ENCODE measurements at places on chromosomes 1 and 21.

DNA sequence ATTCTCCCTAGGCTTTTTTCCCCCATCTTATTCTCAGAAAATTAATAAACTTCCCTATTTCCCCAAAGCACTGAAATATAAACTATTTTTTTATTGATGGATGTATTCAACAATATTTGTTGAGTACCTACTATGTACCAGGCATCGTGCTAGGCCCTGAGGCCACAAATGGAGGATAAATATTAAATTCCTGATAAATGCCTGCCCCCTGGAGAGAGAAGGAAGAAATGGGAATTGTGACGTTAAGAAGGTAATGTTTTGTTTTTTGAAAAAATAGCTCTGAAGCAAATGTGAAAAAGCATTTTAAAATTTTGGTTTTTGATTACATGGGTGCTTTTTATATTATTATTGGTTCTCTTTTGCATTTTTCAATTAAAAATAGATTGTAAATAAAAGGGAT, 60.5 kb upstream of the DPT start:
- DNase-seq: no peak

- DNase-seq: no peak
Measured at GRCh38 chr1:178496410-178497135, at the start of gene CLEC20A. TSS of gene CLEC20A (minus strand) at chr1:178496964. CDS start at chr1:178496939, 25 bp downstream.

DNA sequence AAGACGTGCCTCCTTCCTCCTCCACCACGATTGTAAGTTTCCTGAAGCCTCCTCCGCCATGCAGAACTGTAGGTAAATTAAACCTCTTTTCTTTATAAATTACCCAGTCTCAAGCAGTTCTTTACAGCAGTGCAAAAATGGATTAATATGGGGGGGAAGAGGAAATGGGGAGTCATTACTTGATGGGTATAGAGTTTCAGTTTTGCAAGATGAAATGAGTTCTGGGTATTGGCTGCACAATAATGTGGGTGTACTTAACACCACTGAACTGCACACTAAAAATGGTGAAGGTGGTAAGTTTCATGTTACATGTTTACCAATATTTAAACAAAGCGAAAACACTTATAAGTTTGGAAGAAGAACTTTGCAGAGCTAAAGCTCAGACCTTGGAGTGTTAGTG, 24.3 kb upstream of the DISP1 start:
- DNase-seq: no peak

DNA sequence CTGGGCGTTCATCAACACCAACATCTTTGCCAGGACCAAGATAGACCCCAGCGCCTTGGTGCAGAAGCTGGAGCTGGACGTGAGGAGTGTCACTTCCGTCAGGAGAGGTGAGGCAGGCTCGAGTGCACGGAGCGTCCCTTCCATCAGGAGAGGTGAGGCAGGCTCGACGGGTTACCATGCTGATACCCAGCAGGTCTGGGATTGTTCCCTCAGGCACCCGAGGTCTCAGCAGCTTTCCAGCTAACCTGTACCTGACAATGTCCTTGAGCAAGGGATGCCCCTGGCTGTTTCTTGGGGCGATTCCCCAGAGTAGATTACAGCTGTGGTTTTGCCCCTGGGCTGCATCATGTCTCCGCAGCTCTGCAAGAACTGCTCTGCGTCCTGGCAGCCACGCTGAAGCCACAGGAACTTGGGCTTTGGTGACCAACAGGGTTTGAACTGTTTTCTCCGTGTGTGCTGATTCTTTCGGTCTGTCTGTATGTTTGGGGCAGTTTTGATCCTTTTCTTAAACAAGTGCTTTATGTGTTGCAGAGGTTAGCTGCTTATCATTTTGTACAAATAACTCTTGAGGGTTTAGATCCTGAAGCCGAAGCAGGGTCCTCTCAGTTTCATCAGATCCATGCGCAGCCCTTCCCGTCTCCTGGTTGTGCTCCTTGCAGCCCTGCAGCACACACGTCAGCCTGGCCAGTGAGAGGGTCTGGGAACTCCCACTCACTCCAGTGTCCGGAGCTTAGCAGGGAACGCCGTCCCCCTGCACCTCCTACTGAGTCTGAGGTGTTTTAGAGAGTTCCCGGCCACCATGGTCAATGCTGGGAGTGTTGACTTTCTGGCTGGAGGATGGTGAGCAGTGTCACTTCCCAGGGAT, 4.1 kb downstream of the SLX9 start:
- no peak for DNase-seq

GRCh38 chr21:34190576-34191321, 117.4 kb downstream of the MRPS6 start:
- DNase-seq: no peak

DNA sequence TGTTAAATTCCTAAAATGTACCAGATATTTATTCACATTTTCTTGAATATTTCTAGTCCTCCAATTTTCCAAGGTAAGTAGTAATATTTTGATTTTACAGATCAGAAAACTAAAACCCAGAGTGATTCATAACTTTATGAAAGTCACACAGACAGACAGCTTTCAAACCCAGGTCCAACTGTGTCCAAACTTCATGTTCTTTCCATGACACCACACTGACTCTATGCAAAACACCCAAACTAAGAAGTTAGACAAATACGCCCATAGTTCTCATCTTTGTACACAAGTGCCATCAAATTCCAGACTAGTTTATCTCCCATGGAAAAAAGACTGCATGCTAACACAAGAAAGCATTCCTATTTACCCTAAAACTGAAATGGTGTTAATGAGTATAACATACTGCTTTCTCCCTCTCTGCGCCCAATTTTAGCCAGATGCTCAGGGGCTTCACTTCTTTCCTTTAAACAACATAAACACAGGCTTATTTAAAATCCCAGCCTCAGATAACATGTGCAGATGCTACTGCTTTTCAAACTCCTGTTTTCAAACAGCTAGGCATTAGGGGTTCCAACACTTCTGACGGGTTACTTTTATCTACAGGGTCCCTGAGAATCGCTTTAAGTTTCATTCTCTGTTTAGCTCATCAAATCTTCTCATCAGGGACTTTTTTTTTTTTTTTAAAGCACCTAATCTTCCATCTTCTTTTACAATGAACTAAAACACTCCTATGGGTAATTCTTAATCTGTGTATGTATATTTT, 44.6 kb downstream of the WASF2 start:
- no peak for DNase-seq

GRCh38 chr1:155651861-155652661, 36.5 kb downstream of the YY1AP1 start:
- no peak for DNase-seq

- no peak for DNase-seq
Measured at GRCh38 chr1:109229531-109230127, 15.9 kb downstream of the SARS1 start.

DNA sequence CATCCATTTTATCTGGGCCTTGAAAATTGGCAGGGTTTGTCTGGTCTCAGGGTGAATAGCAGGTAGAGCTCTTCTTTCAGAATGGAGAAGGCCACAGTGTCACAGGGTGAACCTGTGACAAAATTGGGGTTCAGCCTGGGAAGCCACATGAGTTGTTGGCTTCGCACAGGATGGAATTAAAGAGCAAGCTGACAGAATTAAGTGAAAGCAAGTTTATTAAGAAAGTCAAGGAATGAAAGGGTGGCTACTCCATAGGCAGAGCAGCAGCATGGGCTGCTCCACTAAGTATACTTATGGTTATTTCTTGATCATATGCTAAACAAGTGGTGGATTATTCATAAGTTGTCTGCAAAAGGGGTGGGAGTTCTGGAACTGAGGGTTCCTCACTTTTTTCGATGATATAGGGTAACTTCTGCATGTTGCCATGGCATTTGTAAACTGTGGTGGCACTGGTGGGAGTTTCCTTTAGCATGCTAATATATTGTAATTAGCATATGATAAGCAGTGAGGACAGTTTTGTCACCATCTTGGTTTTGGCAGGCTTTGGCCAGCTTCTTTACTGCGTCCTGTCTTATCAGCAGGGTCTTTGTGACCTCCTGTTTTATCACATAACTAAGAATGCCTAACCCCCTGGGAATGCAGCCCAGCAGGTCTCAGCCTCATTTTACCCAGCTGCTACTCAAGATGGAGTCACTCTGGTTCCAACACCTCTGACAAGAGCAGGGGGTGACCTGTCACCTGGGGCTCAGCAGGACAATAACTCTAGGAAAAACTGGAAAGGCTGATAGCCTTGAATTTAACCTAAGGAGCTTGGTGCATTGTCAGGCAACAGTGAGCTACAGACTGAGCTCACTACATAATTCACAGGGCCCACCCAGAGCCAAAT, 5.1 kb downstream of the IFNAR2 start:
- DNase-seq: no peak

- DNase-seq: no peak
Measured at GRCh38 chr1:29239142-29239541, 2.8 kb downstream of the PTPRU start.

DNA sequence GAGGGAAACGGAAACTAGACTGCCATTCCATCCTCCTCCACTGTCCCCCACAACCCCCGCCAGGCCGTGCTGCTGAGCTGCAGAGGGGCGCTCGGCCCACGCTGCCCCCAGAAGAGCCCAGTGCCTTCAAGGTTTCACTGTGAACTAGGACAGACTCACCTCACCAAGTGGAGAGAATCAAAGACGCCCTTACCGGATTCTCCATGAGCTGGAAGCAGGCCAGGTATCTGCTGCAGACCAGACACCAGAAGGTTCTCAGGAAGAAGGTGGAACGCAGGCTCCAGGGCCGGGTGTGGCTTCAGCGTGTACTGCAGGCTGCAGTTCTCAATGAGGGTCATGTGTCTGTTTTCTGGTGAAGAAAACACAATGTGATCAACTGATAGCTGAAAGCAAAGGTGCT, 30.6 kb downstream of the NPHP4 start:
- no peak for DNase-seq

DNA sequence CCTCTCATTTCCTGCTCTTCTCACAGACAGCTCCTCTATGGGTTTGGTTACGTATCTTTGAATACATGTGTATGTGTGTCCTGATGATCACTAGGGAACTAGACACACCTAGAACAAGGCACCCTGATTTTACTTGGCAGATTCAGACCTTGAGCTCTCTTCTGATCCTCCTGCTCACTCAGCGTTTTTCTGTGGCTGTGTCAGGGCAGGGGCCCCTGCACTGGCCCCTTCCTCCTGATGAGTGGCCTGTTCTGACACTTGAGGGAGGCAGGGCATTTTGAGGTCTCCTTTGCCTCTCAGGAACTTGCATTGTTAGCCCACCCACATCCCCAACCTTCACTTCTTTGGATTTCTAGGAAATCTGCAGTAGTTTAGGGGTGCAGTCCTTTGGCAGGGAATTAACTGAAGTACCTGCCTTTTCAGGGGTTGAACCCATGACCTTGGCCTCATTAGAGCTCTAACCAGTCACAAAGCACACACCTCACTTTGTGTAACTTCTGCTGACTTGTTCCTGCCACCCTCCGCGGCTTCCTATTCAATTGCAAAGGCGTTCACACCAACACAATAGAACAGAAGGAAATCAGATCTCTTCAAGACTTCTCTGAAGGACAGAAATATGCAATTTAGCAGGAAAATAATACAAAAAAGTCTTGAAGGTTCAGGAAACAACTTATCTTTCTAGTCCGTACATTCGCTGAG, 8.8 kb downstream of the SMYD2 start:
- DNase-seq: no peak

DNA sequence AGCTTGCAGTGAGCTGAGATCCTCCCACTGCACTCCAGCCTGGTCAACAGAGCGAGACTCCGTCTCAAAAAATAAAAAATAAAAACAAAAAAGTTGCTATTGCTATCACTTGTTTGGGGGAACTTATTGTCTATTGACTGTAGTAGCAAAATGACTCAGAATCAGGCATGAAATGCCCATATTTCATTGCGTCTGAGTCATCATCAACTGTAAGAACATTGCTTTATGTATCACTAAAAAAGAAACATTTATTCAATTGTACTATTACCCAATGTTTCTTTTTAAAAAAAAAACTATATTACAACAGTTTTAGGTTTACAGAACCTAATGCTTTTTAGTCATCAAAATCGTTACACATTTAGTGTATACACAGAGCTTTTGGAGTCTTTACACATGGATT, 91.0 kb upstream of the FMN2 start:
- no peak for DNase-seq

Measured in activated T-helper 1 cell treated with anti-CD3 and anti-CD28 coated beads, Interleukin-2, amount 50 U/mL, for 16 hours (primary cell).